Stimulated activated CD4-positive, alpha-beta T cell treated with anti-CD3 and anti-CD28 coated beads, Interleukin-4, amount 100 ng/mL, for 4 hours (primary cell): ENCODE measurements at places on chromosomes 7 and 10.

GRCh38 chr7:126993626-126994213, 259.0 kb downstream of the GRM8 start:
- DNase-seq = no peak

DNA sequence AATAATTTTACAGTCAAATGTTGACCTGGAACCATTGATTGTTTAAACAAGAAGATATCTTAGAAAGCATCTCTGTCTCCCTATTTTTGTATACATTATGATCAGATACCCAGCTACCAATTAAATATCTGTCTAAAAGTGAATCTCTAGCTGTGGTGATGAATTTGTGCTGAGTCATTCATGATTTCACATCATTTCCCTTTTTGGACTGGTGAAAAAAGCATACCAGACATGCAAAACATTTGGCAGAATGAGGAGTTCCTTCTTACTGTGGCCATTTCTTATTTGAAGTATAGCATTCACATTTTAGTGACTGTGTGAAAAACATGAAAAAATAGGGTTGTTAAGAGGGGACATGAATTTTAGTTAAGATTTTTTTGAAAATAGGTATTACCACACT, 98.0 kb upstream of the GATA3 start:
- no peak for DNase-seq

DNA sequence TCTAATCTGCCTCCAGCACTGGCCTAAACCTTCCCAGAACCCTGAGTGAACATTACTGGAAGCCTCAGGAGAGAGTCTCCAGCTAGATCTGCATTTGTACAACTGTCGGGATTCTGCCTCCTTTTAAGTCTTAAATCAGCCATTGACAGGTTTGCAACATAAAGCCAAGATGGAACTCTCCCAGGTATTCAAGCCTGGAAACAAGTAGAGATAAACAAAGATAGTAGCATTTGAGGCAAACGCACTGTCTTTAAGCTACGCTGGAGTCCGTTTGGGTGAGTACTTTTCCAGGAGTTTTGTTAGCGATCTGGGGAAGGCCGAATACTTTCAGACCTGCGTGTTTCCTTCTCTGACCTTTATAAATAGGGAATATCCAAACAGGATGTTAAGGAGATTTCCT, 317.2 kb upstream of the FZD8 start:
- DNase-seq = no peak

DNA sequence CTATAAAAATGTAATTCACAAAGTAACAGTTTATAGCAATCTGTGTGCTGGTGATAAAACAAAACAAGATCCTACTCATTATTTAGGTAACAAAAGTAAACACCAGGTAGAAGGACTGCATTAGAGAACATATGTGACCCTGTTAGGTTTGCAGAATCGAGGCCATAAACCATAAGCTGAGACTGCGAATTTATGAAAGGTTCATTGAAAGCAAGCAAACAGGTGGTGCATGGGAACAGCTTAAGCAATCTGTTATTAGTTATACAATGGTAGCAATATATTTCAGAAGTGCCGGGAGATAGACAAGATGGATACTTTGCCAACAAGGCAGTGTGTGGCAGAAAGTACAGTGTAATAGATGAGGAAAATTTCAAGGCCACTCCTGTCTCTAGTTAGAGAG, 23.5 kb upstream of the FAM133B start:
- no peak for DNase-seq

GRCh38 chr7:155285423-155285822, 12.3 kb upstream of the INSIG1 start:
- DNase-seq = no peak

- no peak for DNase-seq
These were observed 36.0 kb downstream of the DNAJB9 start for GRCh38 chr7:108605559-108606201.

- DNase-seq = no peak
These were observed 5.3 kb upstream of the TMEM139 start for GRCh38 chr7:143279186-143280098.

DNA sequence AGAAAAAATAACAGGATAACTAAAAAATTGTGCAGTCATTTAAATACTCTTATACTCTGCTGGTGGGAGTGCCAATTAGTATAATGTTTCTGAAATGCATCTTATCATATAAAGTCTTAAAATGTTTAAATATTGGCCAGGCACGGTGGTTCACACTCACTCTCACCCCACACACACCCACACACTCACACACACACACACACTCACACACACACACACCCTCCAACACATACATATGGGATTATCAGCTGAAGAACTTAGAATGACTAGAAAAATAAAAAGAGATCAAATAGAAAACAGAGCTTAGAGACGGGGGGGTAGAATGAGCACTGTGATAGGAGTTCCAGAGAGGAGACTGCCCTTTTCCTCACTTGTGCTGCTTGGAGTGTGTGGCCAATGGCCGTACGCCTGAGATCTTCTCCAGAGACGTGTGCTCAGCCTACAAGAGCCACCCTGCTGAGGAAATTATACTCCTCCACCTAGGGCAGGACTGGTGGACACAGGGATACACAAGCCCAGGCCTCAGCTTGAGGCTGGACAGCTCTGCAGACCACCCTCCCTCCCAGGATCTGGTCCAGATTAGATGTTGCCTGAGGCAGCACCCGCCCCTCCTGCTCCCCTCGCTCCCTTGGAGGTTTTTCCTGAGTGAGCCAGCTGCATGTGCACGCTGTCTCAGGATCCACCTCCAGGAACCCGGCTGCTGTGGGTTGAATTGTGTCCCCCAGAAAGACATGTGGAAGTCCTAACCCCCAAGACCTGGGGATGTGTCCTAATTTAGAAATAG, 26.5 kb upstream of the PRKAG2 start:
- DNase-seq = no peak

GRCh38 chr10:92413519-92413918, 122.6 kb downstream of the MARCHF5 start:
- DNase-seq = no peak

GRCh38 chr10:132486539-132487121, 51.0 kb upstream of the INPP5A start:
- no peak for DNase-seq

DNA sequence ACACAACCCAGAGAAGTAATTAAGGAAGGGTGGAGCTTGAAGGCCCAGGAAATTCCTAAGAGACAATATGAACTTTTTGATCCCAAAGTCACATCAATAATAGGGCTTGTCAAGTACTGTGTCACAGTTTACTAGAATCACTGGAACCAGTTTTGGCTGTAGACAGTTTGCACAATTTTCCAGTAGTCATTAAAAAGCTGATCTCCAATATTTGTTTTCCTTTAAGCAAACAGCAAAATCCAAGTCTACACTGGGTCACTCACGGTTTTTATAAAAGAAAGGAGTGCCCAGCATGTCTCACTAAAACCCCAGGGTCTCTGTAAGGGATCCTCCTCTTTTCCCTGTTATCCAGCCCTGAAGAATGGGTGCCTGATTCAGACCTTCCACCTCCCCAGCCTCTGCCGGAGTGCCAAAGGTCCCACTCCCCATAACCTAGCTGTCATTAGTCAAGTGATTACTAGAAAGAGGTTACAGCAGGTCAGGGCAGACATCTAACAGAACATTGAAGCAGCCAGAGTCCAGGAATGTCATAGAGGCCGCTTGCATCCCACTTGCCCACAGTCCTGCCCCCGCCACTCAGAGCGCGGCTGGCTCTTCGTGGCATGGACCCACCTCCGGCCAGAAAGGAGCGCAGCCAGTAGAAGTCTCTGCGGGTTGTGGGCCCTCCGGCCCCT, 552 bp downstream of the SLC25A16 start:
- DNase-seq = no peak

GRCh38 chr10:68109331-68109730, at the start of gene MYPN:
MYPN (plus strand) TSS chr10:68109488; CDS start chr10:68121439, 11,951 bp downstream.
- no peak for DNase-seq

DNA sequence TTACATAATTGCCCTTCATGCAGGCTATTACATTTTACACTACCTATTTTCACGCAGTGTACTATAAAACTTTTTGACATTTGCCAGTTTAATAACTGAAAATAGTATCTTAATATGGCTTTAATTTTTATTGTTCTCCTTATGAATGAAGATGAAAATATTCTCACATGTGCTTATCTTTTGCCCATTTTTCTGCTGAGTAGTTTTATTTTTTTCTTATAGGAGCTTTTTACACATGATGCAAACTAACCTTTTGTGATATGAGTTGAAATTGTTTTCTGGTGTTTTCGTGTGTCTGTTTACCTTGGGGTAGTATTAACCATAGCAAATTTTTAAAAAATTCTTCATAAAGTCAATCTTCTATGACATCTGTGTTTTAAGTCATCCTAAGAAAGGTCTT, 26.3 kb downstream of the OR9A2 start:
- DNase-seq = no peak

- DNase-seq = peak; percentile 19
These were observed 4.6 kb downstream of the SH2B2 start for GRCh38 chr7:102291056-102291915.

- no peak for DNase-seq
These were observed 93.7 kb upstream of the IFRD1 start for GRCh38 chr7:112356596-112356995.

DNA sequence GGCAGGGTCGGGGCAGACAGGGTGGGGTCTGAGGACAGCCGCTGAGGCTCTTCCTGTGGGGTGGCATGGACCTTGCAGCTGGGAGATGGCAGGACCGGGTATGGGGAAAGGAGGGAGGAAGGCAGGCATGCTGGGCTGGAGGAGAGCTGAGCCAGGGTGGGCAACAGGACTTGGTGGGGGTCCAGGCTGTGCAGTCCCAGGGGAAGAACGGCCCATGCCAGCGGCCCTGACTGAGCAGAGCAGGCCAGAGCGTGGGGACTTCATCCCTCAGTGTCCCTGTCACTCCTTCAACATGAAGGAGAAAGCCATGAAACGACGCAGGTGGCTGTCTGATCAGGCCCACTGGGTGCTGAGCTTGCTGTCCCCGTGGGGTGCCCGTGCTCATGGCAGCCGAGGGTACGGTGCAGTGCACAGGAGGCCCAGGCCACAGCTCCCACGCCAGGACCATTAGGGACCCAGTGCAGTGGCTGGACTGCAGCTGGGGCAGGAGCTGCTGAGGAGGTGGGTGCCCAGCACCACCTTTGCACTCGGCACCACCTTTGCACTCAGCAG, 519.6 kb downstream of the PTPRN2 start:
- DNase-seq = no peak

- no peak for DNase-seq
These were observed 70.6 kb downstream of the ZPBP start for GRCh38 chr7:50022451-50022850.

DNA sequence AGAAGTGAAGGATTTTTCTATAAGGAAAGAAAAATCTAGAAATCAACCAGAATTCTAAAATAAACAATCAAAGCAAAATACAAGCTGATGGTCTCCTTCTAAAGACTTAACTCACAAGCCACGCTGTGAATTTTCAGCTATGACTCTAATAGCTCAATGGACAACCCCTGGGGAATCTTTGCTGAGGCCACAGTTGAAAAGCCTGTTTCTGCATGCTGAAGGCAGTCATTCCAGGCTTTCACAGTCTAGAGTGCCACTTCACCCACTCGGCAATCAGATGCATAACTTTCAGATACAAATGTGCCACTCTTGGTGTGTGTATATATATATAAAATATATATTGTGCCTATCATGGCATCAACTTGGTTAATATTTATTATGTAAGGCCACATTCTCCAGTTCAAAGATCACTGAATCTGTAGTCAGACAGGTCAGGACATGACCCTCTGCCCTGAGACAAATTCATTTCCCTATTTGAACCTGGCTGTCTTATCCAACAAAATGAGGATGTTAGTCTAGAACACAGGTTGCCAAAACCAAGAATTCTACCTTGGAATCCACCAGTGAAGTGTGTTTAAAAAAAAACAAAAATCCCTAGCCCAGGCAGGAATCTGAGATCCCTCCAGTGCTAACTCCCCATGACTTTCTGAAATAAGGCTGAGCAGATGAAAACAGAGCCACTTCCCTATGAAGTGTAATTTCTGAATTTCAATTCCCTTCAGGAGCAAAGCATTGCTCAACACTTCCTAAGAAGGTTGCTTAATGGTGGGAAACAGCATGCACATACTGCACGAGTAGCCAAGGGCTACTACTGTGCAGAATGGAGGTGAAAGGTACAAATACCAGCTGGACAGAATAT, 9.9 kb downstream of the LIPA start:
- DNase-seq = no peak

DNA sequence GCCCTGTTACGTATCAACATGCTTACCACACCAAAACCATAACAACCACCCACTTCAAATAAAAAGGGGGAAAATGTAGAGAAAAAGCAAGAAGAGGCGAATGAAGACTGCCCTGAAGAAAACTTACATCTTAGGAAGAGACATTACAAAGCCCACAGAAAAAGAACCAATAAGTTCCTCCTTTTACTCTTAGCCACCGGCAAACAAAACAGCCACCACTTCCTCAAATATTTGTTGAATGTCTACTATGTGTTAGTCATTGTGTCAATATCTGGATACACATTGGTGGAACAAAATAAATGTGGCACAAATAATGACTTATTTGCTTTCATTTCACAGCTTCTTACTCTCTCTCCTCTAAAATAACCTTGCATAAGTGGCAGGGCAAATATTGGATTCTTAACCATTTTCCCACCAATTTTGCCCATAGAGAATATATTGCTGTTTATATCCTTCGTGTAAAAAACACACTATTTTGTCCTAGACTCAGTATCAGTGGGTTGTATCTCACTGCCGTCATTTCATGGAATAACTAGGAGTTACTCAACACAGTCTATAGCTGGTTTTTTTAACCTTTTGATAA, 106.8 kb downstream of the ANK3 start:
- DNase-seq = no peak

DNA sequence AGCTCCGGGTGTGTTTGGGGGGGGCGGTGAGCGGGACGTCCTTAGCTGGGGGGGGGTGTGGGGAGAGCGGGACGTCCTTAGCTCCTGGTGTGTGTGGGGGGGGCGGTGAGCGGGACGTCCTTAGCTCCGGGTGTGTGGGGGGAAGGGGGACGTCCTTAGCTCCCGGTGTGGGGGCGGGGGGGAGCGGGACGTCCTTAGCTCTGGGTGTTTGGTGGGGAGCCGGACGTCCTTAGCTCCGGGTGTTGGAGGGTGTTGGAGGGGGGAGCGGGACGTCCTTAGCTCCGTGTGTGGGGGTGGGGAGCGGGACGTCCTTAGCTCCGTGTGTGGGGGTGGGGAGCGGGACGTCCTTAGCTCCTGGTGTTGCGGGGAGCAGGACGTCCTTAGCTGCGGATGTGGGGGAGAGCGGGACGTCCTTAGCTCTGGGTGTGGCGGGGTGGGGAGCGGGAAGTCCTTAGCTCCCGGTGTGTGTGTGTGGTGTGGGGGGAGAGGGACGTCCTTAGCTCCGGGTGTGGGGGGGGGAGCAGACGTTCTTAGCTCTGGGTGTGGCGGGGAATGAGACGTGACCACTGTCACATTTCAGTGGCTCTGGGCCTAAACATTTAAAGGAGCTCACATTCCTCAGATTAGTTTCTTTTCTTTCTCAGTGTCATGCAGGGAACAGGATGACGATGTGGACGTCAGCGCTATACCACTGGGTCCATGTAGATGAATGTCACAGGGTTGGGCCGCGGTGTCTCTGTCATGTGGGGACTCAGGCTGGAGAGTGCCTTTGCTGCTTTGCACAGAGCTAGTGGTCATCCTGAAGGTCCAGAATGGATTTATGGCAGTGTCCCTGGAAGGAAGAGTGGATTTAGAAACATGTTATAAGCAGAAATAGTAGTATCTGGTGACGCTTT, 7.5 kb downstream of the DYNC2I1 start:
- DNase-seq = peak; percentile 29

- no peak for DNase-seq
These were observed 251.4 kb downstream of the SDK1 start for GRCh38 chr7:3552499-3552898.
